ENCODE measurements at places on chromosomes 2 and 18. TPM values are rescaled to one million over a fixed set of nuclear protein-coding genes. Genes with fewer than 3 reads are reported as not detected.

DNA sequence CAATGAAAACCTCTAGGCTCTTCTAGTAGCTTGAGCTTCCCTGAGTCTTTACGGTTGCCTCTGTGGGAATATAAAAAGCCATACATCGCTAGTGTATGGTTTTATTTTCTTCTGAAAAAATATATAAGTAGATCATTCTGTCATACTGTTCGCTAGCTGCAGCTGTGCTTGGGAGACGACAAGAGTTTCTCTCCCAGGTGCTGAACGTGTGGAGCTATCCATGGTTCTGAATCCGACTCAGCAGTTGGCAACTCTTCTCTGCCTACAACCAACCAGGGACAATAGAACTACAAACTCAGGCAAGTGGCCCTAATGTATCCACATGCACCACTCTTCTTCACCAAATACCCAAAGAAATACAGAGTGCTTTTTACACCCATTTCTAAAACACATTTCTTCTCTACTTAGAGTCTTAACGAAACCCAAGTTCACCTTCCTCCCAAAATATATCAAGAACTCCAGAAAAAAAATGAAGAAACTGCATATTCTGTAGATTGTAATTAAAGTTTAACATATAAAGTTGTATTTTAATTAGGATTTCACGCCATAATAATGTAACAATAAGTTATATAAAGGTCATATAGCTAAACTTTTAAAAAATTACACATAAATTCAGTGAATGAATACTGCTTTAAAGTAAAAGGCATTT, 2.2 kb upstream of the KCNH7 start:
- H3K4me3 ChIP-seq = no peak overlapping the region
- no peaks in the 10 kb centered on the region for H3K4me1 ChIP-seq
- H3K36me3 ChIP-seq = no peaks in the 10 kb centered on the region
- DNase-seq = no peak
- no peaks in the 10 kb centered on the region for H3K27me3 ChIP-seq

GRCh38 chr2:53096351-53096750, 671.3 kb upstream of the CHAC2 start:
- DNase-seq = no peak
- no peak overlapping the region for H3K4me3 ChIP-seq
- H3K27ac ChIP-seq = no peak overlapping the region
- H3K36me3 ChIP-seq = no peaks in the 10 kb centered on the region
- no peaks in the 10 kb centered on the region for H3K4me1 ChIP-seq

GRCh38 chr18:68725346-68725745, 10.4 kb upstream of the TMX3 start:
- no peak for DNase-seq
- peaks cover 12% of the 10 kb centered on the region for H3K4me1 ChIP-seq
- no peaks in the 10 kb centered on the region for H3K36me3 ChIP-seq

GRCh38 chr18:22524783-22525182, 107.1 kb upstream of the CTAGE1 start:
- no peak overlapping the region for H3K4me3 ChIP-seq
- H3K36me3 ChIP-seq = no peaks in the 10 kb centered on the region
- no peak for DNase-seq
- no peak overlapping the region for H3K27ac ChIP-seq
- no peaks in the 10 kb centered on the region for H3K4me1 ChIP-seq
- H3K27me3 ChIP-seq = no peaks in the 10 kb centered on the region

- no peaks in the 10 kb centered on the region for H3K27me3 ChIP-seq
- H3K27ac ChIP-seq = no peak overlapping the region
- no peaks in the 10 kb centered on the region for H3K4me1 ChIP-seq
- H3K36me3 ChIP-seq = no peaks in the 10 kb centered on the region
Measured at GRCh38 chr2:18961991-18962421, 372.6 kb upstream of the NT5C1B start.

ING5 gene
- 44.4 TPM for total RNA-seq

MPPE1 gene
- total RNA-seq = 32.3 TPM

NTSR2 gene
- total RNA-seq = not detected
